ENCODE measurements at places on chromosomes 5 and 9.

DNA sequence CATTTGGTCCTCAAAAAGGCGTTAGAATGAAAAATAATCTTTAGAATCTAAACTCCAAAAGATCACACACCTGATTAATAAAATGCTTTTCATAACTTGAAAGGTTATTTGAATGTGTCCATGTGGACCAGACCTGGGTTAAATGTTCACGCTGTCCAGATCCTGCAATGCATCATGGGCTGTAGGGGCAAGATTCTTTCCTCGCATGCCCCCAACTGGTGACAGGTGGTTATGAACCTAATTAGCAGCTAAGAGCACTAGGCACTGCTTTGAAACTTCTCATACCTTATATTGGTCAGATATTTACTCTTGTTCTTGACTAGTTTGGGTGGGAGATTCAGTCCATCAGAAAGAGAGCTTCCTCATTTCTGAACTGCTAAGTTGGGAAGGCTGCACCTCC, 19.3 kb upstream of the PIP5K1B start:
- peak; percentile 52 for DNase-seq
- H3K27me3 ChIP-seq, result no peaks in the 10 kb centered on the region
- no peak overlapping the region for H3K4me3 ChIP-seq
- H3K27ac ChIP-seq, result no peak overlapping the region
- peaks cover 10% of the 10 kb centered on the region for H3K4me1 ChIP-seq
- no peaks in the 10 kb centered on the region for H3K36me3 ChIP-seq

DNA sequence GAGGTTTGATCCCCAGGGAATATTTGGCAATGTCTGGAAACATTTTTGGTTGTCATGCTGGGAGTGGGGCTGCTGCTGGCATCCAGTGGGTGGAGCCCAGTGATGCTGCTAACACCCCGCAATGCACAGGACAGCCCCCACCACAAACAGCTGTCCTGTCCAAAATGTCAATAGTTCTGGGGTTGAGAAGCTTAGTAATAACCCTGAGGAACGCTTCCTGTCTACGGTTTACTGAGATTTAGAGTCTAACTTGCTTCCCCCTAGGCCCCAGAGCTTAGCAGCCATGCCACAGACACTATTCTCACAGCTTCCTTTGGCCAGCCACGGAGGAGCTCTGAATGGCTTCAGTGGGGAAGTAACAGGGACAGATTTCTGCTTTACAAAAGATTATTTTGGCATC, 66.5 kb downstream of the MSX2 start:
- no peak overlapping the region for H3K4me3 ChIP-seq
- H3K27me3 ChIP-seq, result peaks cover 18% of the 10 kb centered on the region
- no peak overlapping the region for H3K27ac ChIP-seq
- no peaks in the 10 kb centered on the region for H3K36me3 ChIP-seq

GRCh38 chr5:81819556-81820317, 68.8 kb upstream of the SSBP2 start:
- H3K4me3 ChIP-seq, result no peak overlapping the region
- peaks cover under 1% of the 10 kb centered on the region for H3K27me3 ChIP-seq
- DNase-seq, result no peak
- peaks cover 4% of the 10 kb centered on the region for H3K4me1 ChIP-seq
- peaks cover 6% of the 10 kb centered on the region for H3K36me3 ChIP-seq

DNA sequence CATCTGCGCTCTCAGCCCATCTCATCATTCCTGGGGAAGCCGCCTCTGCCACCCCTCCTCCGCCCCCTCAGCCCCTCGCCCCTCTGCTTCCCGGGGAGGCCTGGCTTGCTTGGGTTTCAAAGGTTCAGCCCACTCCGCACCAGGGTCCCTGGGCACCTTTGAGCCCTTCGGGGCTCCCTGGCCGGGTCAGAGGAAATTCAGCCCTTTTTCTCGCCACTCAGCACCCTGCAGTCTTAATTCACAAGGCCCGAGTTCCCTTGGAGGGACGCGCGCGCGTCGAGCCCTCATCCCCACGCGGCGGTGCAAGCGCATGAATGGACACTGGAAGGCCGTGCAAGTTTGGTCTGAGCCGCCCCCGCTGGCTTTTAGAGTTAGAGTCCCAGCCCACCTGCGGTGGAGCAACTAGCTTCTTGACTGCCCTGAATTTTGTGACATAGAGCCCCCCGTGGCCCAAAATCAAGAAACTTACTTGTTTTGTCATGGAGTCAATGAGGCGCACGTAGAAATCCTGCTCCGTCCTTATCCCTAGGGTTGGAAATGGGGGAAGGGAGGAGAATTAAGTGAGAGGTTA, 4.5 kb downstream of the EBF1 start:
- peak overlapping the region; percentile 82 for H3K27ac ChIP-seq
- peaks cover 40% of the 10 kb centered on the region for H3K36me3 ChIP-seq
- H3K4me1 ChIP-seq, result peaks cover 69% of the 10 kb centered on the region
- no peaks in the 10 kb centered on the region for H3K27me3 ChIP-seq
- DNase-seq, result no peak

- H3K4me1 ChIP-seq, result peaks cover 20% of the 10 kb centered on the region
- H3K27me3 ChIP-seq, result peaks cover 59% of the 10 kb centered on the region
- no peak for DNase-seq
- no peak overlapping the region for H3K27ac ChIP-seq
- H3K36me3 ChIP-seq, result no peaks in the 10 kb centered on the region
Observed at GRCh38 chr9:129256959-129257713, 79.1 kb upstream of the IER5L start.

GRCh38 chr5:167412556-167412955, 878.9 kb upstream of the WWC1 start:
- no peaks in the 10 kb centered on the region for H3K36me3 ChIP-seq
- no peak overlapping the region for H3K4me3 ChIP-seq
- H3K27me3 ChIP-seq, result no peaks in the 10 kb centered on the region
- no peak for DNase-seq

DNA sequence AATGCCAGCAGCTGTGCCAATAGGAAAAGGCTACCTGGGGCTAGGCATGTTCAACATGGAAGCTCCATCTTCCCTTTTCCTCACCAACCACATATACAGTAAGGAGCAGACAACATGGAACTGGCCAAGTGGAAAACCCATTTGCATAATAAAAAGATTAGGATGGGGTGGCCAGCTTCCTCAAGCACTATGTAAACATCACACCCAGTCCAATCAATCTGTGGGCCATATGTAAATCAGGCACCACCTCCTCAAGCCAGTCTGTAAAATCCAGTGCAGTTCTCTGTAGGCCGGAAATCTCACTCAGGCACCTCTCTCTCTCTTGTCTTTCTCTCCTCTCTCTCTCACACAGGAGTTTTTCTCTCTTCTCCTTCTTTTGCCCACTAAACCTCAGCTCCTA, 360.2 kb upstream of the GRIA1 start:
- H3K4me3 ChIP-seq, result no peak overlapping the region
- H3K36me3 ChIP-seq, result no peaks in the 10 kb centered on the region
- DNase-seq, result no peak
- H3K27ac ChIP-seq, result no peak overlapping the region
- no peaks in the 10 kb centered on the region for H3K27me3 ChIP-seq
